Activated naive CD4-positive, alpha-beta T cell treated with anti-CD3 and anti-CD28 coated beads, Interleukin-2, amount 50 U/mL, for 16 hours (primary cell): ENCODE measurements at places on chromosomes 2 and 18.

DNA sequence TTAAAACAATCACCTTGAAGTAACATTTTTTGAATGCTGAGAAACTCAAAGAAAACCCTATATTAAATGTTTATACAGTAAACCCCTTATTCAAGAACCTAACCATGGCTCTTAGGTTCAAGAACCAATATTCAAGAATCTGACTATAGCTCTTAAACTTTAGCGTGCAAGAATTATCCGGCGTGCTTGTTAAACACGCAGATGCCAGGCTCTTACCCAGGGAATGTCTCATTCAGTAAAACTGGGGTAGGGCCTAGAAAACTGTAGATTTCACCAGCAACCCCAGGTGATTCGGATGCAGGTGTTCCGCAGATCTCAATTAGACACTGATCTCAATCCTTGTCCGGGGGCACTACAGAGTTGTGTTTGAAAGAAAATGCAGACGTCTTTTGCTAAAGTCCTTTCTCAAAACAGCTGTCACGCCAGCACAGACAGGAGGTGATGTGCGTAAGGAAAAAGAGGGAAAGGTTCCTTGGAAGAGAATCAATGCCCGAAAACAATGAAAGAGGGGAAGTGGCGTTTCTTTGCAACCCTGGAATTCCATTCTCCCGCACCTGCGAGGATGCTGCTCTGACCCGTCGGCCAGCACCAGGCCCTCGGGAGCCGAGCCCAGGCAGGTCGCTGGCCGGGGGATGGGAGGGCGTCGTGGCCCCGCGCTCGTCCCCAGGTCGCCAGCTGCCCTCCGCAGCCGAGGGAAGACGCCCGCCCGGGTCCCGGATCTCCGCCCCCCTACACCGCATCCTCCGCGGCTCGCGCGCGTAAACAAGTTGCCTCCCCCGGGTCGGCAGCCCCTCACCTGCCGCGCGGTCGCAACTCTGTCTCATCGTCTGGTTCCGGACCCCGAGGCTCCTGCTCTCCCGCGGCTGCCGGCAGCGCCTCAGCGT lies 851 bp downstream of the EIF2AK3 start:
- DNase-seq, result peak; percentile 55

DNA sequence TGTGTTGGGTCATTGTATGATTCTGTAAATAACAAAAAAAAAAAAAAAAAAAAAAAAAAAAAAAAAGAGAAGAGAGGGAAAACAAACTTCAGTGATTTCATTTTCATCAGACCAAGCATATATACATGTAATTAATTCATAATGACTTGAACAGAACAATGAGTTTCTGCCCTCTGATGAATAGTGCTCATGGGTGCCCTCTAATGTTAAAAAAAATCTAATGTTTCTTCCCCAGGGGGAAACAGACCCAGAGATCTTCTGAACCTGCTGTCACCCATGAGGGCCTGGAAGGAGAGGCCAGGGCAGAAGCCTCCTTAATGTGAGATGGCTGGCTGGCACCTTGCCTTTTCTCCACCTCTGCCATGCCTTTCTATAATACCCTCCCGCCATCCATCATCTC lies 289.2 kb downstream of the ZNF521 start:
- no peak for DNase-seq

GRCh38 chr2:14712111-14712510 lies 79.6 kb downstream of the LRATD1 start:
- no peak for DNase-seq

- DNase-seq, result no peak
Observed at GRCh38 chr18:34647251-34647650, 62.8 kb upstream of the DTNA start.

- no peak for DNase-seq
Observed at GRCh38 chr2:167550448-167550847, 662.2 kb downstream of the XIRP2 start.

- DNase-seq, result no peak
Observed at GRCh38 chr2:152613235-152613634, 104.0 kb downstream of the PRPF40A start.

- DNase-seq, result no peak
Observed at GRCh38 chr2:136242687-136243277, 124.8 kb upstream of the CXCR4 start.

GRCh38 chr18:5456577-5457461 lies 87.0 kb downstream of the EPB41L3 start:
- no peak for DNase-seq

GRCh38 chr2:227198866-227199265 lies 34.4 kb downstream of the COL4A3 start:
- DNase-seq, result no peak

- DNase-seq, result no peak
Observed at GRCh38 chr2:23199115-23199918, 185.7 kb upstream of the KLHL29 start.

GRCh38 chr2:69652206-69652605 lies 8.7 kb upstream of the AAK1 start:
- no peak for DNase-seq

DNA sequence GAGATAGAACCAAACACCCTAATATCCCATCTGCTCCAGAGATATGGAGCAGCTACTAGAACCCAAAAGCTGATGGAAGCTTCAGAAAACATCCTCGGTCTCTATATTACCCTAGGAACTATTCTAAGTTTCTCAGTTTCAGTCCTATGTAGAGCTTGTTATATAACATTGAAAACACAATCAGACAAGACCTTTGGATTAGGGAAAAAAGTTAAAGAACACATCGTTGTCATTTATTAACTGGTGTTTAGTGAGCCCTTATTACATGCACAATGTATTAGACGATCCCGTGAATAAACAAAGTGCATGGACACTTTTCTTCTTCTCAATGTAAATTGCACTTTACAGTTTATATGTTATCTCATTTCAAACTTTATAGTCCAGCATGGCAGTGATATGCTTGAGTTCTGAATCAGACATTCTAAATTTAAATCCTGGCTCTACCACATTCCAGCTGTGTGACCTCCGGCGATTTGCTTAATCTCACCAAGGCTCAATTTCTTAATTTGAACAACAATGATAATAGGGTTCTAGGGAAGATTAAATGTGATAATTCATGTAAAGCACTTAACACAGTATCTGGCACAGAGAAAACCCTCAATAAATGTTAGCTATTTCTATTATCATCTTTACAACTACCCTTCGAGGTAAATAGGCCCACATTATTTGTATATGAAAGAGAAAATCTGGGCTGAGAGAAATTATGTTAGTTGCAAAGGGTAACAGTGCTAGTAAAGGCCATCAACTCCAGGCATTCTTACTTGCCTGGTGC lies 83.6 kb upstream of the PIK3C3 start:
- DNase-seq, result no peak

GRCh38 chr2:147628971-147629421 lies 215.8 kb upstream of the ACVR2A start:
- DNase-seq, result no peak

GRCh38 chr2:26428846-26429245 lies 27.1 kb downstream of the DRC1 start:
- no peak for DNase-seq

GRCh38 chr18:9700261-9700796 lies 7.8 kb upstream of the RAB31 start:
- no peak for DNase-seq

- DNase-seq, result no peak
Observed at GRCh38 chr18:26458526-26459232, 89.7 kb downstream of the KCTD1 start.

GRCh38 chr18:22943847-22944246 lies 10.7 kb downstream of the RBBP8 start:
- DNase-seq, result no peak

- DNase-seq, result no peak
Observed at GRCh38 chr2:158004126-158004764, 97.4 kb upstream of the UPP2 start.

DNA sequence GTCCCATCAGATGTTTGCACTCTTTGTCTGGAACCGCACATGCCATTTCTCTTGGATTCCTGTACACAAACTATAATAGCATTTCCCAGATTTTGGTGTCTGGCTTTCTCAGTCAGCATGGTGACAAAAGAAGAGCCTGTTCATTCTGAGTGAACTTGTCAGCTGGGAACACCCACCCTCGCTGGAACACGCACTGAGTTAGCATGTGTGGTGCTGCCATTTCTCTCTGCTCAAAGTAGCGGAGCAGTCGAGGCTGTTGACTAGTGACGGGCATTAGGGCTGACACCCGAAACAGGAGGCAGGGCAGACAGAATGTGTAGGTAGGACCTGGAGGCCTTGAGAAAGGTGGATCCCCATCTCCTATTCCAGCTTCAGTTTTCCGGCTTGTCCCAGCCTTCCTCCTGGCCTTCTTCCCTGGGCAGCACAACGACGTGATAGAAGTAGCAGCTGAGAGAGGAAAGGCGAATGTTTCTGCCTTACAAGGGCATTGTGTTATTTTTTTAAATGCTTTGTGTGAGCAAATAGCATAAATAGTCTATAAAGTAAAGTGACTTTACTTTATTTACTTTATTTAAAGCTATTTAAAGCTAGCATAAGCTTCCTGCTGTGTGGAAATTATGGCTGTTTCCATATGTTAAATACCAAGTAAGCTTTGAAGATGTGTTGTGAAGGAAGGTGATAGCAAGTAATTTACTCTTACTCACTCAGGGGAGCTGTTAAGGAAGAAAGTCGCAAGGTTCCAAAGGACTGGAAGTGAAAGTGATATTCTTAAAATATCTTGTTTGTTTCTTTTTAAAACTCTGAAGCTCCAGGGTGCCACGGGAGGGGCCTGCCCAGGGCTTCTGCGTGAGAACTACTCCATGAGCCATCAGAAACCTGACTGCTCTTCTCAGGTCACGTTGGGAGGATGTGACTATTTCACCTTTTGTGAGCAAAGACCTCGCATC lies 272.6 kb downstream of the NEDD4L start:
- DNase-seq, result peak; percentile 61

GRCh38 chr2:168713325-168713724 lies 89.1 kb upstream of the NOSTRIN start:
- no peak for DNase-seq

- no peak for DNase-seq
Observed at GRCh38 chr2:43255296-43255910, 29.0 kb upstream of the ZFP36L2 start.

DNA sequence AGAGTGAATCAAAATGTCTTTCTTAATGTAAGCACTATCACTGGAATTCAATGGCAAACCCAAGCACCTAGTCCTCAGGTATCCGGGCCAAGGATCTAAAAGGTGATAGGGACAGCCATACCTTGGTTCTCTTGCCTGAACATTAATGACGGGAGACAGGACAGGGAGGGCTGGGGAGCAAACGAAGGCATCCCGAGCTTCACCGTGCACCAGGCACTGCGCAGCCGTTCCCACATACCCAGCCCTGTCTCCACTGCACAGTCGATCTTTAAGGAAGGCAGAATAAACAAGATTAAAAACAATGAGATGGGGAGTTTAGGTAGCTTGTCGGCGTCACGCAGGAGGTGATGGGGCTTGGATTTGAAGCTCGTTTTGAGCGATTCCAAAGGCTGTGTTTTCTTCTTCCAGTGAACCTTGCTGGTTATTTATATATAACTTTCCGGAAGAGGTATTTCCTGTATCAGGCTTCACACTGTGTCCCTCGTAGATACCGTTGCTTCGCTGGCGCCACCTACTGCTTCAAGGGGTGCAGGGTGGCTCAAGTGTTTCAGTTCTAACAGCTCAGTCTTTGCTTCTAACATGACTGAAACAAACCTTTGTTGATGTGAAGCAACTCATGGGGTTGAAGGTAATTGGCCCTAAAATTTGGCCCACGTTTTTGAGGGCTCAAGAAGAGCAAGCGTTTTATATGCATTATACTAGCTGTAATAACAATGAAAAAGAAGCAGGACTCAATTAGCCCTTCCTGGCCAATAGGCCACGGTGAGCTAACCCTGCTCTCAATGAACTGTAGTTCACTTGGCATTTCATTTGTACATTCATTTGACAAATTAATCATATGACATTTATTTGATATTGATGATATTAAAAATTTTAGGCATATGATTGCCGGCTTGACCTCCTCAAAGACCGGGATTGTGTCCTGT lies 77.4 kb downstream of the DCDC2C start:
- peak; percentile 56 for DNase-seq

- no peak for DNase-seq
Observed at GRCh38 chr2:175981551-175981950, 20.5 kb downstream of the LNPK start.

- no peak for DNase-seq
Observed at GRCh38 chr2:118279005-118279404, 190.7 kb downstream of the INSIG2 start.

DNA sequence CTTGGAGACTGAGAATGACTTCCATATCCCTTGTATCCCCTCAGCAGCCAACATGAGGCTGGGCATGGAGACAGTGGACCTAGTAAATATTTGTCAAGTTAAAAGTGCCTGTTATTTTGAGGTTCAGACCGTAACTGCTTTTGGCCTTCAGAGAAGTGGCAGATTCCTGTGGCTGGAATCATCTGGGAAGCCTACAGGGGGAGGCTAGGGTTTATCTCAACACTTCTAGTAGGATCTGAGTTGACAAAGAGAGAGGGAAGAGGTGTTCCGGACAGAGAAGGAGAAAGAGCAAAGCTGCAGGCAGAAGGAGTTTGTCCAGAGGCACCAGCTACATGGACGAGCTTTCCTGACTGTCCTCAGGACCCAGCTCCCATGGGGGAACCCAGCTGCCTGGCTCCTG lies 27.0 kb downstream of the SLC14A2 start:
- no peak for DNase-seq

DNA sequence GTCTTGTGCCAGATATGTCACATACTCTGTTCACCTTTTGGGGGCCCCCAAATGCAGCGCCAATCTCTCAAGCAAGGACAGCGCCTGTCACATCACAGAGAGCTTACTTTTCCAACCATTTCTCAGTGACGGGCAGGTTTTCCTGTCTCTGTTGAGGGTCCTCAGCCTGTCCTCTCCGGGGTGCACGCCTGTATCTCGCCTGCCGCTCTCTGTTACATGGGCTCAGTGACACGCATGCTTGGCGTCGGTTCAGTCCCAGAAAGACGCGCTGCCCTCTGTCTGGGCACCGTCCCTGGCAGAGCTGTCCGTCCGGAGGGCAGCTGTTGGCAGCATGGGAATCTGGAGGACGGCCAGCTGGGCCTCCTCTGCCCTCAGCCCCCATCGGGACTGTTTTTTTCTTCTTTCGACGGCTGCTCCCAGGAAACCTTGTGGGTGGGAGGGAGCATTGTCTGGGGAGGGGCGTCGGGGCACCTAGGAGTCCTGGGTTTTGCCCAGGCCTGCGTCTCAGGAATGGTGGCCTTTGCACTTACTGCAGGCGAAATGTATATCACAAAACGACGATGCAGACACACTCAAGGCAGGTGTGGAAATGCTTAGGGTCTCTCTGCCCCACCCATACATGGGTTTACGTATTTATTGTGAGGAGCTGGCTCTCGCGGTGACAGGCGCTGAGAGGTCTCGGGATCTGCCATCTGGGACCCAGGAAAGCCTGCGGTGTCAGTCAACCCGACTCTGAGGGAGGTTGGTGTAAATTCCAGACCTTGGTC lies 30.9 kb downstream of the RTP5 start:
- no peak for DNase-seq

- DNase-seq, result no peak
Observed at GRCh38 chr2:161556440-161556839, 67.8 kb upstream of the SLC4A10 start.

DNA sequence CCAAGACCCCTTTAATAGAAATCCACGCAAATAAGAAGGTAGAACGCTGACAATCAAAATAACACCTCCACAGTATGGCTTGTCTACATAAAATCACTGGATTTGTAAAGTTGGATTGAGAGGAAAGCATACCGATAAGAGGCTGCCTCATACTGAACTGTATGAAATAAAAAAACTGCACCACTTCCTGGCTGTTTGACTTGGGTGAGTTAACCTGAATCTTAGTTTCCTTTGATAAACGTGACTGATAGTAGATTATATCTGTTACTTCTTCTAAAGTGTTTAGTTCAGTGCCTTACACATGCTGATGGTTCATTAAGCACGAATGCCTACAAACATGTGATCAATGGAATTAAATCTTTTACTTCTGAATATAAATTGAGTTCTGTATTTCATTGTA lies 140.4 kb upstream of the RNF152 start:
- no peak for DNase-seq

- DNase-seq, result no peak
Observed at GRCh38 chr18:59669872-59670657, 27.2 kb downstream of the CCBE1 start.
